ENCODE measurements at places on chromosomes 7 and 10.
A peak's percentile ranks its signal among the peaks of the same experiment; 100 is the strongest.

DNA sequence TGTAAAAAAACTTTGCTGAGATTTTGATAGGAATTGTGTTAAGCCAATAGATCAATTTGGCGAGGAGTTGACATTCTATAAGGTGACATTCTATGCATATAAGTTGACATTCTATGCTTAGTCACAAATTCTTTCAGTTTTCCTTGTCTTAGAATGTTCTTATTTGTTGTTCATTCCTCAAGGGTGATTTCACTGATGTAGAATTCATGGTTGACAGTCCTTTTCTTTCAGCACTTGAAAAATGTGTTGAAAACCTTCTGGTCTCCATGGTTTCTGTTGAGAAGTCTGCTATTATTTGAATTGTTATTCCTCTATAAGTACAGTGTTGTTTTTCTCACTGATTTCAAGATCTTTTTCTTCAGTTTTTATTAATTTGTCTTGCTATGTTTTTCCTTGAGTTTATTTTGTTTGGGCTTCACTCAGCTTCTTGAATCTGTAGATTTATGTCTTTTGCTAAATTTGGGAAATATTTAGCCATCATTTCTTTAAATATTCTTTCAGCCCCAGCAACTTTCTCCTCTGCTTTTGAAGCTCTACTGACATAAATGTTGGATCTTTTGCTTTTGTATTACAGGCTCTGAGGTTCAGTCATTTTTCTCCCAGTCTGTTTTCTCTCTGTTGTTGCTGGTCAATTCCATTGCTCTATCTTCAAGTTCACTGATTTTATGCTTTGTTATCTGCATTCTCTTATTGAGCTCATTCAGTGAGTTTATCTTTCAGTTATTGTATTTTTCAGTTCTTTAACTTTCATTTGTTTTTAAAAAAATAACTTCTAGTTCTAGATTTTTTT, 154.9 kb downstream of the SDK1 start:
- DNase-seq, result peak; percentile 55

DNA sequence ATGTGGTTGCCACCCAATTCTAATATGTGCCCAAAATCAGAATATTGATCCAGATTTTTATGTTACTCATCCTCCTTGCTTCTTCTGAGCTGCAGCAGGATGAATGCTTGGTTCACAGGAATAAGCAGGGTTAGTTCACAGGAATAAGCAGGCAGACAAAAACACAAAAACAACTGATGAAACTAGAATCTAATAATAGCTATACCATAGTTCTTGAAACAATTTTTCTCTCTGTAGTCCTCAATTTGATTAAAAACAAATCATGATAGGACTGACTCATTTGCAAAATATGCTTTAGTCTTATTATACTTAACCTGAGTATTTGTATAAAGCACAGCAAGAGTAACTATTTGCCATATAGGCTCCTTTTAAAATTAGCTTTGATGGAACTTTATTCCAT, 24.4 kb upstream of the ARHGAP12 start:
- DNase-seq, result no peak

DNA sequence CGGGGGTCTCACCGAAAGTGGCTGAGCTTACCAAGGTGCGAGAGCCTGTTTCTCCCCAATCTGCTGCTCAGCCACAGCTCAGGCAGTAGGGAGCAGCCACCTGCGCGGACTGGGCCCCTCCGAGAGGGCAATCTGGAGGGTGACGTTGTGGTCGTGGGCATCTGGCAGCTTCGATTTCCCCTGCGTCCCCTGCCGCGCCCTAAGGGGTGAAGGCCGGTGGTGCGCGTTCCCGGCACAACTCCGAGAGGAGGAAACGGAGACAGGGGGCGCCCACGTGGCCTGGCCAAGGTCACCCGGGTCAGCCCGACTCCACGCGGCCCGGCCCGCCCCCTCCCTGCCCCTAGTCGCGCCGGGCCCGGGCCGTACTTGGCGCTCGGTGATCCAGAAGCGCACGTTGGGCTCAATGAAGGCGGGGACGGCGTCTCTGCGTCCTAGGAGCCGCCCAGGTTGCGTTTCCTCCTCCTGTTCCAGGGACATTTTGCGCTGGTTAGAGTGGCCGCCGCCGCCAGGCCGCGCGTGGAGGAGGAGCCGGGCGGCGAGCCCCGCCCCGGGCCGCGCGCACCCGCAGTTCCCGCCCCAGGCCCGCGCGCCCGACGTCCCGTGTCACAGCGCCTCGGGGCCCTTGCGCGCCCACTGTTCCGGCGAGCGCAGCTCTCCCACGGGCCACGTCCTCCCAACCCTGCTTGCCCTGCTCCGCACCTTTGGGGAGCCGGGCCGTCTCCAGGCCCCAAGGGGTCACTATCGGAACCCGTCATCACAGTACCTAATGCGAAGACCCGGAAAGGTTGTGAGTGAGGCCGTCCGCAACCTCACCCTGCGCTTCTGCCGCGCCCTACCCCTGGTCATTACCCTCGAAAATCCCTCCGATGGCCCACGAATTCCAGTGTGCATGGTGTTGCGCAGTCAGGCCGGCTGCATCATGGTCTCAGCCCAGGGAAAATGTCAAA, at the start of gene SFXN4:
TSS of gene SFXN4 (minus strand) at position 544 of the 947 bp plus-strand sequence. CDS start at position 477, 67 bp downstream.
- no peak for DNase-seq

- no peak for DNase-seq
These were observed 70.1 kb upstream of the HECW1 start for GRCh38 chr7:43042302-43042701.

DNA sequence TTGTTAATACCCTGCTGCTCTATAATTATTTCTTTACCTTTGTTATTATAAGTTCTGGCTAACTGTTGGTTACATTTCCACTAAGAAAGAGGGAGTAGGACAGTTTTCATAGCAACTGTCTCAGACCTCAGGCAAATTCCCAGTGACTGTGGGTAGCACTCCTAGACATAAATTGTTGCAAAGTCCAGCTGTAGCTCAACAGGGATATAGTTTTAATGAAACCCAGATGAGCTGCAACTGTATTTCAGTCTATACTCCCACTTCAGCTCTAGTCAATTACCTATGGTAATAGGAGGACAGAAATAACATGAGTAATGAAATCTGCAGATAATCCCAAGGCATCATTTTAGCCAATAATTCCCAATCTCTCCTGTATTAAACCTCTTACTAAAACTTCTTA, 103.0 kb upstream of the SEMA3A start:
- DNase-seq, result no peak

DNA sequence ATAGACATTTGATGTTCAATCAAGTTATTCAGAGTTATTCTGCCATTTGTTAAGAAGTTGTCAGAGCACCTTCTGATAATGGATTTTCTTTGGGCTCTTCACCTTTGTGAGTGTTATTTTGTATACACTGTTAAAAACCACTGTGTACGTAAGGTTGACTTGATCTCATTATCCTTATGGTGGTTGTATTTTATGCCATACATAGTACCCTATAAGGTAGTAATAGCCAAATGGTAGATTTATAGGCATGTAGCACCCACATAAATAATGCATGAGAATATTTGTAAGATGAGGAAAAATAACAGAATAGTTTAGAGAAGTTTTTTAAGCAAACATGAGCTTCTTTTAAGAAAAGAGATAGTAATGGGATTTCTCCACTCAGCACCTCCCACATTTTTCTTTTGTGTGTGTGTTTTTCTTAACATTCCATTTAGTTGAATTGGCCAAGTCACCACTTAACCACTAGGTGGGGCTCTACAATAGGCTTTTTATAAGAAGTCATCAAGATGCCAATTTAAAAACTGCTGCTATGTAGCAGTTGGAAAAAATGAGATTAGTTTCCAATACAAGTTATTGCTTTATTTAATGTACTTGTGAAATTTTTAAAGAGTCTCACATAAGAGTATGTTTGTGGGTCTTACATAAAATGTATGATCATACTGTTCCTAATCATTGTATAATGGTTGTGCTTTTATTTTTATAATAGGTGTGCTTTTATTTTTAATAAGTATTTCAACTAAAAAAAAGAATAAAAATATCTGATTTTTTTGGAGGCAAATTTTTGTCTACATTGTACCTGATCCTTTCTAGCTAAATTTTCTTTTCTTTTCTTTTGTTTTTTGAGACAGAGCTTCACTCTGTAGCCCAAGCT, 41.1 kb upstream of the STMP1 start:
- peak; percentile 77 for DNase-seq

DNA sequence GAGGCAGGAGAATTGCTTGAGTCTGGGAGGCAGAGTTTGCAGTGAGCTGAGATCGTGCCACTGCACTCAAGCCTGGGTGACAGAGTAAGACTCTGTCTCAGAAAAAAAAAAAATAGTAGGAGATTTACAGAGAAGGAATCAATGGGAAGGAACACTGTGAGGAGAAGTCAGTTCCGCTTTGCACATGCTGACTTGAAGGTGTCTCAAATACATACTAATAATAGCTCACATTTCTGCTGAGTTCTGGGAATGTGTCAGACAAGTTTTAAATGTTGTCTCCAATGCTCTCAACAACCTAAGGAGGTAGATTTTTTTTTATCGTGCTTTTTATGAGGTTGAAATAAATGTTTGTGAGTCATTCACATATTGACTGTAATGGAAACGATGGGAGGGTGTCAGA, 654.9 kb upstream of the CELF2 start:
- no peak for DNase-seq

DNA sequence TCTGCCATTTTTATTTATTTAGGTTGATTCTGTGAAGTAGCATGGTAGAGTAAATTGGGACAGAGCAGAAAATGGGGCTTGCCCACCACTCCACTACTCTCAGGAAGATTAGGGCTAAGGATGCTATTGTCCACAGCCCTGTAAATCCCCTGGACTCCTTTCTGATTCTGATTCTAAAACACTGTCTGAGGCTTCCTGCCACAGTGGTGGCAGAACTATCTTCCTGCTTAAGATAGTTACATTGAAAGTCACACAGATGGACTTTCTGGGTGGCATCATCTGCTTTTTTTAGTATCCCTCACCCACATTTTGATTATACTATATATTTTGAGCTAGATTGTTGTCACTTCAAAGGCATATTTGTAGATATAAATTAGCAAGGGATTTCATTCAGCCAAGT, 50.0 kb downstream of the SPAM1 start:
- no peak for DNase-seq

DNA sequence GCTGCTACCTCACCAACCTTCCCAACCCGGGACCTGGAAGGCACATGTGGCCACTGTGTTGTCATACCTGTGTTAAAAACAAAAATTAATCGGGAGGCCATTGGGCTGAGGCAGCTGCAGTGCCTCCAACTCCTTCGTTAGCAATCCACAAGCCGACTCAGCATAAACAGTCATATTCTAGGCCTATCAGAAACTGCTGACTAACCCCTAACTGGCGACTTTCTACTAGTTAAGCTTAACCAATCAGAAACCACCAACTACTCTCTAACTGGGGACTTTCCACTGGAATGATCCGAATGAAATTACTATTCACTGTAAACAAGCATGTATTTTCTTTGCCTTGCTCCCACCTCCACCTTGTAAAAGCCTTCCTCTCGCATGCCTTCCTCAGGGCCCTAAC, 14.1 kb upstream of the TMEM72 start:
- DNase-seq, result no peak

DNA sequence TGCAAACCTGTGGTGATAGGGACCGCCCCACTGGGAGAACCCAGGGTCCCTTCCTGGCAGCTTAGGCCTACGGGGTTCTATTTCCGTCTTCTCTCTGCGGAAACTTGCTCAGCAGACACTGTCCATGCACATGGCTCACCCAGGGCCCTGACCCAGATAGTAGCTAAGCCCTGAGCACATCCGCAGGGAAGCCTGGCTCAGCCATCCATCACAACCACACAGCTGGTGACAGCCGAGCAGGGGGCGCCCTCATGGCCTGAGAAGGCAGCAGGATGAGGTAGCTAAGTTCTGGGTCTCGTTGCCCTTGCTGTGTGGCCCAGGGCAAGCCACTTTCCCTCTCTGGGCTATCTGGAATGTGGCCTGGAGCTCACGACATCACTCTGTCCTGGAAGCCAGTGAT, 23.3 kb downstream of the NPTX2 start:
- no peak for DNase-seq

DNA sequence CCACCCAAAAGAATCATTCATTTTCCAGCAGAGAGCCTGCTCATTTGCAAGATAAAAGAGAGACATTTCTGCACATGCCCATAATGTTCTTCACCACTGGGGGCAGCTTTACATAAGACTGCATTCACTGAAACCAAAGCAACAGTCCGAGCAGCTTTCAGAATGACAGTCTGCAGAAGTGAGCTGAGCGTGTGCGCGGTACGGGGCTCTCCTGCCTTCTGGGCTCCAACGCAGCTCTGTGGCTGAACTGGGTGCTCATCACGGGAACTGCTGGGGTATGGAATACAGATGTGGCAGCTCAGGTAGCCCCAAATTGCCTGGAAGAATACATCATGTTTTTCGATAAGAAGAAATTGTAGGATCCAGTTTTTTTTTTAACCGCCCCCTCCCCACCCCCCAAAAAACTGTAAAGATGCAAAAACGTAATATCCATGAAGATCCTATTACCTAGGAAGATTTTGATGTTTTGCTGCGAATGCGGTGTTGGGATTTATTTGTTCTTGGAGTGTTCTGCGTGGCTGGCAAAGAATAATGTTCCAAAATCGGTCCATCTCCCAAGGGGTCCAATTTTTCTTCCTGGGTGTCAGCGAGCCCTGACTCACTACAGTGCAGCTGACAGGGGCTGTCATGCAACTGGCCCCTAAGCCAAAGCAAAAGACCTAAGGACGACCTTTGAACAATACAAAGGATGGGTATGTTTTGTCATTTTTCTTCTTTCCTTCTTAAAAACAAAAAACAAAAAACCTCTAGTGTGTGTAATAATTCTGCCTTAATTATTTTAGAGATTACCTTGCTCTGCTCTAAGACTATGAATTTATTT, at the start of gene LRRTM3:
TSS of gene LRRTM3 (plus strand) at position 141 of the 820 bp plus-strand sequence.
- DNase-seq, result peak; percentile 58

DNA sequence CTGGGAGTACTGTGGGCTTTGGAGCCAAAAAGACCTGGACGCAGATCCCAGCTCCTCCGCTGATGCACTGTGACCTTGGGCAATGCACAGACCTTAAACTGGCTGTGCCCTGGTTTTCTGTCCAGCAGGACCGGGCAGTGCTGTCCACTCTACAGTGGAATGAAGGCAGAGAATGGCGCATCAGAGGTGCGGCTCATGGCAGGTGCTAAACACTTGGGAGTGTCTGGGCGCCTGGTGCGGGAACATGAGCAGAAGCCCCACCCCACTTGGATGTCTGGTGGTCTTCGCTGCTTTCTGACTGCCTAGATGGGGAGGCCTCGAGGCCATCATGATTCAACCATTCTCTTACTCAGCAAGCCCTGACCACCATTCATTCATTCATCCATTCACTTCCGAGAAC, 153.7 kb downstream of the GRK5 start:
- DNase-seq, result no peak

GRCh38 chr7:30207376-30207775, 72.6 kb downstream of the MTURN start:
- no peak for DNase-seq

- no peak for DNase-seq
These were observed 251.7 kb upstream of the PITRM1 start for GRCh38 chr10:3424111-3424851.

GRCh38 chr7:23212841-23213240, 31.0 kb downstream of the NUP42 start:
- DNase-seq, result no peak

DNA sequence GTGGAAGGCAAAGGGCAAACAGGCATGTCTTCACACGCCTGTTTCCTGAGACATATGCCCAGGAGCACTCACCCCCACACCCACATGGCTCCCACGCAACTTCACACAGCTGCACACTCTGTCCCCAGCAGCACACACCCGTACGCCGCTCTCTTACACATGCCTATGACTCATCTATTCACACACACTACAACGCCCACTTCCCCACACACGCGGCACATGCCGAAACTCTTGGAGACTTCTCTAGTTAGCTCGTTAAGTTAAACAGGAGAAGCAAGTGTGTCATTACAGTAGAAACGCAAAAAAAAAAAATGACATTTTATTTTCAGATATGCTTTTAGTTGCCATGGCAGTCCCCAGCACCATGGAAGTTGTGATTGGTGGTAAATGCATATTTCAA, 6.7 kb downstream of the CALN1 start:
- no peak for DNase-seq

GRCh38 chr7:136293841-136294391, 316.8 kb upstream of the MTPN start:
- DNase-seq, result no peak

Measured in non-pigmented ciliary epithelial cell (primary cell).